ENCODE measurements at places on chromosomes 2 and 18. TPM values are rescaled to one million over a fixed set of nuclear protein-coding genes. Genes with fewer than 3 reads are reported as not detected.

The CDH19 gene
- not detected for total RNA-seq

The CCDC85A gene
- total RNA-seq = not detected

The SNTG2 gene
- 18.1 TPM for total RNA-seq

The C2orf81 gene
- total RNA-seq = 3.8 TPM

- DNase-seq = no peak
Observed at GRCh38 chr2:2039826-2040225, 291.2 kb downstream of the MYT1L start.

DNA sequence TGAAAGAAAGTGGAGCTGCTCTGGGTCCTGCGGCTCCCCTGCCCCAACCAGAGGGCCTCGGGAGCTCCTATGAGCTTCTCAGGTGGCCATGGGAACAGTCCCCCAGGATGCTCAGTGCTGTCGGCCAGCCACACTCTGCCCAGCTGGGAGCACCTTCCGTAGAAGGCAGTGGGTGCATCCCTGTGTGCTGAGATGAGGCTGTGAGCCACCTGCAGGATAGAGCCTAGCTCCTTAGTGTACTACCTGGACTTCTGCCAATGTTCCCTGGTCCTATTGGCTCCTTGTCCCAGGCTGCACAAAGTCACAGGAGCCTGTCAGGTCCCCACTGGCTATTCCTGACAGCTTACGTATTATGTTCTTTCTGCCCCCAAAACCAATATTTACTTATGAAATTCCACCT lies 16.1 kb downstream of the PRELID3A start:
- DNase-seq = no peak

Data from H1 (cell line).